Common myeloid progenitor, CD34-positive (primary cell): ENCODE measurements at places on chromosomes 7 and 10.

DNA sequence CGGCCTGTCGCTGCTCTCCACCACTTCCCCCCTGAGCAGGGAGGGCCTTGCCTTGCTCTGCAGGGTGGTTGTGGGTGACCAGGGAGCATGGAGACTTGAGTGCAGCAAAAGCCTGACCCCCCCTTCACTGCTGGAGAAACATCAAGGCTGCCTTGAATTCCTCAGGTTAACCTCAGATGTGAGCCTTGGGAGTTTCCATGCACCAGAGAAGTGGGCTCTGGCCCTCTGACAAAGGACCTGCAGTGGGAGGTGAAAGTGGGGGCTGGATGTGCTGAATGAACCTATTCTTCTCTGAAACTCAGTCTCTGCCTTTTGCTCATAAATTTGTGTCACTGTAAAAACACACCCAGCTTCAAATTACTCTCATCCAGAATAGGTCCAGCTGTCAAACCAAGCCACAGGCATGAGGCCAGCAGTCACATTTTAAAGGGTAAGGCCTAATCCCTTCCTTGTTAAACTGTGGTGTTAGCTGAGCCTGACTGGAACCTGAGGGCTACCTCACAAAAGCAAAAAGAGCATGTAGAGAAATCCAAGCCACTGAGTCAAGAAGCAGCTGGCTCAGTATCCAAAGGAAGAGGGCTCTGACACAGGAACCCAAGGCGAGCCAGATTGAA is 356.8 kb downstream of the CCSER2 start:
- H3K36me3 ChIP-seq, result no peaks in the 10 kb centered on the region
- H3K27ac ChIP-seq, result no peak overlapping the region
- DNase-seq, result no peak
- H3K27me3 ChIP-seq, result no peaks in the 10 kb centered on the region
- no peaks in the 10 kb centered on the region for H3K4me1 ChIP-seq

GRCh38 chr10:91311601-91312381 is 91.3 kb downstream of the PCGF5 start:
- H3K27me3 ChIP-seq, result no peaks in the 10 kb centered on the region
- DNase-seq, result no peak
- no peak overlapping the region for H3K4me3 ChIP-seq
- H3K36me3 ChIP-seq, result no peaks in the 10 kb centered on the region

DNA sequence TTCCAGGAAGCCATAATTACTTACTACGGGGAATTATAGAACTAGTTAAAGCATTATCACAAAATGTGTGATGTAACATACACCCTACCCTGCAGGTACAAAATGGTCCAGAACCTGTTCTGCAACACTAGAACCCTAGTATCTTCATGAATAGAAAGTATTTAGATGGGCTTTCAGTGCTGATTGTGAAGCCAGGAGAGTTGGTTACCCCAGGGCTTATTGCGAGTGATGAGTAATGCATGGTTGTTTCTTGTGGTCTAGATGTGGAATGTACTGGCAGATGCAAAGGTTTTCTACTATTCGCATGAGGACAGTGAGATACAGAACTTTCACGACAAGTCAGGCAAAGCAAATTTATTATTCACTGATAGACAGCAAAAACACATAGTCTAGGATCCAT is 33.6 kb upstream of the AGR3 start:
- no peak overlapping the region for H3K27ac ChIP-seq
- H3K4me1 ChIP-seq, result no peaks in the 10 kb centered on the region
- H3K36me3 ChIP-seq, result no peaks in the 10 kb centered on the region
- no peak overlapping the region for H3K4me3 ChIP-seq
- no peaks in the 10 kb centered on the region for H3K27me3 ChIP-seq
- no peak for DNase-seq

- no peaks in the 10 kb centered on the region for H3K36me3 ChIP-seq
- H3K27ac ChIP-seq, result peak overlapping the region; percentile 83
- H3K27me3 ChIP-seq, result no peaks in the 10 kb centered on the region
- DNase-seq, result peak; percentile 97
These were observed 6.1 kb upstream of the UBE2H start for GRCh38 chr7:129958643-129959470.

DNA sequence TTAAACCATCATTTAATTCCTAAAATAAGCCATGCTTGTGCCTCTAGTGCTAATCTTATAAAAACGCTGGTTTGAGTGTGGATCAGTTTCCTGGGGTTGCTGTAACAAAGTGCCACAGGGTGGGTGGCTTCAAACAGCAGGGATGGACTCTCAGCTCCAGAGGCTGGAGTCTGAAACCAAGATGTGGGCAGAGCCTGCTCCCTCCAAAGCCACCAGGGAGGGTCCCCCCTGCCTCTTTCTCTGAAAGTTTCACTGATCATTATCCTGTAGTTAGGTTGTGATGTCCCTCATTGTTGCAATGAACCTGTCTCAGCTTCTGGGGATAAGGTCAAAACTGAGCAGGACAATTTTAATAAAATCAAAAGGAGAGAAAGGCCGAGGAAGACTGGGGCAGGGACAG is 251.9 kb upstream of the TCERG1L start:
- no peak overlapping the region for H3K4me3 ChIP-seq
- no peaks in the 10 kb centered on the region for H3K27me3 ChIP-seq
- no peak overlapping the region for H3K27ac ChIP-seq

GRCh38 chr10:10798102-10798863 is 219.4 kb upstream of the CELF2 start:
- H3K4me3 ChIP-seq, result no peak overlapping the region
- H3K4me1 ChIP-seq, result no peaks in the 10 kb centered on the region
- H3K27ac ChIP-seq, result no peak overlapping the region
- H3K36me3 ChIP-seq, result no peaks in the 10 kb centered on the region
- no peak for DNase-seq
- H3K27me3 ChIP-seq, result no peaks in the 10 kb centered on the region

DNA sequence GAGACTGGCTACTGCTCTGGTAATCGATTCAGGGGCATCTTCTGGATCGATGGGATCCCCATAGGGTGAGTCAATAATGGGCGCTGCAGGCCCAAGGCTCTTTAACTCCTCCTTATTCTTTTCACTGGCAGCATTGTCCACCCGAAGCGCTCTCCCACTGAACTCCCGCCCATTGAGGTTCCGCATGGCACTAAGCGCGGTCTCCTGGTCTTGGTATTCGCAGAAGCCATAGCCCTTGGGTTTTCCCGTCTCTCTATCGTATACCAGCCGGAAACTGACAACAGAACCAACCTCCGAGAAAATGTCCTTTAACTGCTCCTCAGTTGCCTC is 285 bp downstream of the CSTF2T start:
- no peak for DNase-seq
- peak overlapping the region; percentile 98 for H3K4me3 ChIP-seq
- peak overlapping the region; percentile 99 for H3K27ac ChIP-seq
- H3K27me3 ChIP-seq, result no peaks in the 10 kb centered on the region
- peaks cover 10% of the 10 kb centered on the region for H3K36me3 ChIP-seq
- H3K4me1 ChIP-seq, result peaks cover 26% of the 10 kb centered on the region

DNA sequence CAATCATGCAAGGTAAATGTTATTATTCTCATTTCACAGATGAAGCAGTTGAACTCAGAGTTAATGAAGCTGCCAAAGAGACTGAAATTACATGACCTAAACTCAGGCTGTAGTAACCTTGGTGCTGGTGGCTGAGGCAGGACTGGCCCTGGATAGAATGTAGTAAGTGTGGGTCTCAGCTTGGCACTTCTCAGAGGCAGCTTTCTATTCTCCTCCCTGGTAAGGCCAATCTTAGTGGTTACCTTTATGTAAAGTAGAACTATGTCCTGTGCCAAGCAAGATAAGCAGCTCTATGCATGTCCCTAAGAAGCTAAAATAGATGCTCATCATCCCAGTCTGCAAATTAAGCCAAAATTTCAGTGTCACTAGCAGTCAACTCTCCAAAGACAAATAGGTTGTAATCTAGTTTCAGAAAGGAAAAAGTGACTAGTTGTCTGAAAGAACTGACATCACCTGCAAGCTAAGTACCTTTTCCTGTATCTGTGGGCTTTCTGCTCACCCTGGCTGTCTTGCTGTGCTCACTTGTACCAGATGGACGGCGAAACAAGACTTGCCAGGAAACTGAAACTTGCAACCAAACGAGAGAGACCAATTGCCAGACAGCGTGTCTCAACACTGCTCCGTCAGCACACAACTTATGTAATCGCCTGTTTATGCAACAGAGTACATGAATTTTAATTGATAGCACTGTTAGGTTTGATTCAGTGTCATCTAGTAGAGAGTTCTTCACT is 43.7 kb downstream of the CH25H start:
- no peak overlapping the region for H3K27ac ChIP-seq
- H3K4me1 ChIP-seq, result peaks cover 10% of the 10 kb centered on the region
- H3K4me3 ChIP-seq, result peak overlapping the region; percentile 46
- peak; percentile 77 for DNase-seq
- H3K27me3 ChIP-seq, result no peaks in the 10 kb centered on the region
- H3K36me3 ChIP-seq, result no peaks in the 10 kb centered on the region

GRCh38 chr10:131205556-131205955 is 106.0 kb downstream of the TCERG1L start:
- H3K4me3 ChIP-seq, result no peak overlapping the region
- no peaks in the 10 kb centered on the region for H3K4me1 ChIP-seq
- H3K27ac ChIP-seq, result no peak overlapping the region
- no peaks in the 10 kb centered on the region for H3K27me3 ChIP-seq
- H3K36me3 ChIP-seq, result no peaks in the 10 kb centered on the region

DNA sequence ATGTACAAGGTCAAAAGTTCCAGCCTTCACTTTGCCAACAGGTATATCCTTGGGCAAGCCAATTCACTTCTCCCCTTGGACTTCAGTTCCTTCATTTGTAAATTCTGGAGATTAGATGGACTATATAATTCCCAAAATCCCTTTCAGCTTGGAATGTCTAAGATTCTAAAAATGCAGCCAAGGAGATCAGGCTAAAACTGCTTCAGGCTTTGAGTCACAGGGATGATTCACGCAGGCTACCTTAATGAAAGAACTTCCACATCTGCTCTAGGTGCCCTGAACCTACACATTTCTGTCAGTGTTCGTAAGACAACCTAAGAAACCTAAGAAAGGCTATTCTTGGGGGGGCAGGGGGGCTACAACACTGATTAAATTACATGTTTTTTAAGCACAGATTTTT is 7.1 kb downstream of the CPVL start:
- H3K36me3 ChIP-seq, result no peaks in the 10 kb centered on the region
- H3K27me3 ChIP-seq, result no peaks in the 10 kb centered on the region
- H3K4me1 ChIP-seq, result no peaks in the 10 kb centered on the region
- no peak overlapping the region for H3K27ac ChIP-seq
- DNase-seq, result no peak

DNA sequence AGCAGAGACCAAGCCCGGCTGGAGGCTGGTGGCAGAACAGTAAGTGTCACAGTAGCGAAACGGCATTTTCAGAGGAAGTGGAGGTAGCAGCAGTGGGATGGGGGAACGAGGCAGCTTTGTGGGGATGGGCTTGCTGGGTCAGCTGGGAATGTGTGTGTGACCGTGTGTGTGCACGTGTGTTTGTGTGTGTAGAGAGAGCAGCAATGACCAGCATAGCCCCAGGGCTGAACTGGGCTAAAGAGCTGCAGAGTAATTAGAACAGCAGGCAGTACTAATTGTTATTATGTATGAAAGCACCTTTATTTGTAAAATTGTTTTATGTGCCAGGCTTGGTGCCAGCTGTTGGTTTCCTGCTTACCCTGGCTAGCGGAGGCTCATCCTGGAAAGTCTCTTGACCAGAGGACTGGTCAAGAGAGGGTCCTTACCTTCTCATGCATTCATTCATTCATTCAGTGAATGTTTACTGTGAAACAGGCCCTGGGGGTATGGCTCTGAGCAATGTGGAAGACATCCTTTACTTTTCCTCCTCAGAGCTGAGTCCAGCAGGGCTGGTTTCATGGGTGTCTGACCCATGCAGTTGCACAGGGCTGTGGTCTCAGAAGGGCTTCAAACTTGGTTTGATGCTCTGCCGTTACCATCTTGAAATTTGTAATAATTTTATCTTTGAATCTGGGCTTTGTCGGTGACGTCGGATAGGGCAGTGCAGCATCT is 184.6 kb downstream of the SEC23IP start:
- H3K4me3 ChIP-seq, result no peak overlapping the region
- no peaks in the 10 kb centered on the region for H3K36me3 ChIP-seq
- no peak for DNase-seq
- peaks cover 28% of the 10 kb centered on the region for H3K27me3 ChIP-seq

GRCh38 chr10:100504096-100504495 is 15.6 kb downstream of the SEC31B start:
- H3K4me1 ChIP-seq, result no peaks in the 10 kb centered on the region
- H3K36me3 ChIP-seq, result peaks cover 6% of the 10 kb centered on the region
- peak; percentile 16 for DNase-seq
- H3K4me3 ChIP-seq, result no peak overlapping the region
- H3K27me3 ChIP-seq, result no peaks in the 10 kb centered on the region

- H3K4me1 ChIP-seq, result no peaks in the 10 kb centered on the region
- H3K36me3 ChIP-seq, result peaks cover 65% of the 10 kb centered on the region
- H3K4me3 ChIP-seq, result no peak overlapping the region
- DNase-seq, result no peak
- no peaks in the 10 kb centered on the region for H3K27me3 ChIP-seq
These were observed 41.8 kb upstream of the ABCB4 start for GRCh38 chr7:87517136-87517815.

GRCh38 chr7:82124445-82124844 is 319.1 kb downstream of the CACNA2D1 start:
- H3K4me3 ChIP-seq, result no peak overlapping the region
- DNase-seq, result no peak
- H3K4me1 ChIP-seq, result no peaks in the 10 kb centered on the region
- H3K27ac ChIP-seq, result no peak overlapping the region

DNA sequence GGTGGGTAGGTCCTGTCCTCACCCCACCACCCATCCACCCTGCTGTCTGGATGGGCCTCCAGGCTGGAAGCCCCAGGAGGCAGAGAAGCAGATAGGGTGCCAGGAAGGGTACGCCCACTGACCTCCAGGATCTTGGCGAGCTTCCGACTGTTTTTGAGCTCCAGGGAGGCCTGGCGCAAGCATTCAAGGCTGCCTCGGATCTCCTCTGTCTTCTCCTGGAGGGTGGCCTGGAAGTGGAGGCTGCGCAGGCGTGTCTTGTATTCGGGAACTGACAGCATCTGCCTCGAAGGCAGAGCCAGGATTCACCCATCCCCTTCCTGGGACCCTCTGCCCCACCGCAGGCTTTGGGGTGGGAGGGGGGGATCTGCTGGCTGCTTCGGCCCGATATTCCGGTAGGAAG is 48.4 kb downstream of the GRID2IP start:
- H3K27me3 ChIP-seq, result no peaks in the 10 kb centered on the region
- no peak overlapping the region for H3K27ac ChIP-seq
- H3K4me1 ChIP-seq, result peaks cover 8% of the 10 kb centered on the region
- H3K36me3 ChIP-seq, result no peaks in the 10 kb centered on the region
- no peak for DNase-seq

- no peak overlapping the region for H3K27ac ChIP-seq
- no peaks in the 10 kb centered on the region for H3K27me3 ChIP-seq
- no peak overlapping the region for H3K4me3 ChIP-seq
- H3K36me3 ChIP-seq, result no peaks in the 10 kb centered on the region
These were observed 71.2 kb upstream of the AOAH start for GRCh38 chr7:36795451-36796021.

DNA sequence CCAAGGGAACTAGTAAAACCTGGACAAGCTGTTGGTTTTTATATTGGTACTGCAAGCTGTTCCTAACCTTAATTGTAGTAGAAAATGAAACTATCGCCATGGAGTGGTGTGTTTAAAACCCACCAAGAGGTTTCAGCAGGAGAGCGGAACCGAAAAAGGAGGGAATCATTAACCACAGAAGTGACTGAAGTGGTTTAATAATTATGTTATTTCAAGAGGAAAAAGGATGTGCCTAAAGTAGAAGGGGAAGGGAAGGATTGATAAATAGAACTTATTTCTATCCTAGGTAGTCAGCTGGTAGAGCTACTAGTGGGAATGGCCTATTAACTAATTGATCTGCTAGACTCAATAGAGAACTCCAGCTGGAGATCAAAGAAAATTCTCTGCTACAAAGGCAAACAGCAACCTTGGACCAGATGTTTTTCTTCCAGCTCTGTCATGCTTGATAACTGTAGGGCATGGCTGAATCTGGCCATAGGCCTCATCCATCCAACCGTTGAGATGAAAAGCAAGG is 91.8 kb downstream of the BAMBI start:
- H3K4me3 ChIP-seq, result no peak overlapping the region
- no peaks in the 10 kb centered on the region for H3K4me1 ChIP-seq
- no peak overlapping the region for H3K27ac ChIP-seq
- H3K27me3 ChIP-seq, result peaks cover 14% of the 10 kb centered on the region
- H3K36me3 ChIP-seq, result no peaks in the 10 kb centered on the region
- DNase-seq, result peak; percentile 35
